ENCODE measurements at places on chromosomes 1 and 21. TPM values are rescaled to one million over a fixed set of nuclear protein-coding genes. Genes with fewer than 3 reads are reported as not detected.

TRPM2 gene
- not detected for total RNA-seq

C1orf198 gene
- 19.2 TPM for total RNA-seq

SLFNL1 gene
- 2.0 TPM for total RNA-seq

COL16A1 gene
- total RNA-seq = 26.6 TPM

SLC25A34 gene
- total RNA-seq = 0.33 TPM

SPATA17 gene
- total RNA-seq = 0.87 TPM

GRHL3 gene
- total RNA-seq = not detected

GBP2 gene
- 17.8 TPM for total RNA-seq

HEATR1 gene
- 47.1 TPM for total RNA-seq

FCER1G gene
- total RNA-seq = 0.39 TPM

ARID4B gene
- total RNA-seq = 18.9 TPM

PLA2G2A gene
- not detected for total RNA-seq

PGLYRP4 gene
- not detected for total RNA-seq

CCT8 gene
- total RNA-seq = 161 TPM

DMRTA2 gene
- total RNA-seq = not detected

TAS1R1 gene
- not detected for total RNA-seq

PLPP3 gene
- 93.4 TPM for total RNA-seq

FCGR2B gene
- total RNA-seq = not detected

CRP gene
- not detected for total RNA-seq

PCP4L1 gene
- total RNA-seq = not detected

ATAD3B gene
- 24.0 TPM for total RNA-seq

IVL gene
- total RNA-seq = 0.79 TPM

PGBD5 gene
- 0.79 TPM for total RNA-seq

MRPL39 gene
- 17.8 TPM for total RNA-seq

SMIM11 gene
- 2.8 TPM for total RNA-seq

LYPLAL1 gene
- total RNA-seq = 9.7 TPM

LMOD1 gene
- total RNA-seq = 0.22 TPM

KRTAP21-3 gene
- not detected for total RNA-seq

HPDL gene
- 1.3 TPM for total RNA-seq

TSPAN2 gene
- total RNA-seq = under 0.01 TPM

NEXN gene
- 0.65 TPM for total RNA-seq

PLEKHN1 gene
- 4.3 TPM for total RNA-seq

NGF gene
- 2.7 TPM for total RNA-seq

SMIM1 gene
- total RNA-seq = 4.7 TPM

ACOT11 gene
- 6.1 TPM for total RNA-seq

FAM167B gene
- total RNA-seq = 1.2 TPM

DNASE2B gene
- not detected for total RNA-seq

AQP10 gene
- total RNA-seq = not detected

LAMB3 gene
- 218 TPM for total RNA-seq

CD101 gene
- 1.3 TPM for total RNA-seq

Data from placental epithelial cell (primary cell).